ENCODE measurements at places on chromosomes 5 and 9.

- no peak for DNase-seq
Observed at GRCh38 chr9:35452481-35452880, 37.4 kb upstream of the RUSC2 start.

- no peak for DNase-seq
Observed at GRCh38 chr5:115461506-115462290, 82.9 kb downstream of the FEM1C start.

DNA sequence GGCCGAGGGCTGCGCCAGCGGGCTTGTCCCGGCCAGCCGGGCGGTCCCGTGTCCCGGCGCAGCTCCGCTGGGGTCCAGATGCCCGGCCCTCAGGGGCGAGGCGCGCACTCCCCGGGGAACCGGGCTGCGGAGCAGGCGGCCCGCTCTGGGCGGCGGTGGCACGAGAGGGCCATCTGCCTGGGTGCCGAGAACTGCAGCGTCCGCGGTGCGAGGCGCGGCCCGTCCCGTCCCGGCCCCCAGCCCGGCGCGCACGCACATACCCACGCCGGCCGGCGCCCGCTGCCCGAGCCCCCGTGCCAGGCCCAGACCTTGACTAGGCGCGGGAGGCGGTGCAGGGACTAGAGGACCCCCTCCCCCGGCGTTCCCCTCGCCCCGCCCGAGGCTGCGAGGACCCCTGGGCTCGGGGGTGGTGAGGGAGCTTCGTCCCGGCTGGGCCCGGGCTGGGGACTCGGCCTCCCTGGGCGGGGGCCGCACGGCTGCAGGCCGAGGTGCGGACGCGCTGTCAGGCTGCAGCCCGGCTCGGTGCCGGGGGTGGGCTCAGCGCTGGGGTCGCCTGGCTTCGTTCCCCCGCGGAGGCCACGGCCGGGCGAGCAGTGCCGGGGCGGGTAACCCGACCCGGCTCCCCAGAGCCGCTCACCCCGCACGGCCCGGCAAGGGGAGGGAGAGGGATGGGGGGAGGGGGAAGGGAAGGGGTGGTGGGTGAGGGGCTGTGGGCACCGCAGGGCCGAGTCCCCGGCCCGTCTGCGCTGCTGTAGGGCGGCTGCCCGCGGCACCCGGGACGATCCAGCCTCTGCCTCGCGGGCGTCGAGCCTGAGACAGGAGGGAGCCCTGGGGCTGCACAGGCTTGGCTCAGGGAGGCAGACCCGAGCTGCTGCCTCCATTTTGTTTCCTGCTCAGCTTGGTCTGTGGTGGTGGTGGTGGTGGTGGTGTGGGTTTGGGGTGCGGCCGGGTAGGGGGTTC lies 1.2 kb upstream of the NSD1 start:
- no peak for DNase-seq

DNA sequence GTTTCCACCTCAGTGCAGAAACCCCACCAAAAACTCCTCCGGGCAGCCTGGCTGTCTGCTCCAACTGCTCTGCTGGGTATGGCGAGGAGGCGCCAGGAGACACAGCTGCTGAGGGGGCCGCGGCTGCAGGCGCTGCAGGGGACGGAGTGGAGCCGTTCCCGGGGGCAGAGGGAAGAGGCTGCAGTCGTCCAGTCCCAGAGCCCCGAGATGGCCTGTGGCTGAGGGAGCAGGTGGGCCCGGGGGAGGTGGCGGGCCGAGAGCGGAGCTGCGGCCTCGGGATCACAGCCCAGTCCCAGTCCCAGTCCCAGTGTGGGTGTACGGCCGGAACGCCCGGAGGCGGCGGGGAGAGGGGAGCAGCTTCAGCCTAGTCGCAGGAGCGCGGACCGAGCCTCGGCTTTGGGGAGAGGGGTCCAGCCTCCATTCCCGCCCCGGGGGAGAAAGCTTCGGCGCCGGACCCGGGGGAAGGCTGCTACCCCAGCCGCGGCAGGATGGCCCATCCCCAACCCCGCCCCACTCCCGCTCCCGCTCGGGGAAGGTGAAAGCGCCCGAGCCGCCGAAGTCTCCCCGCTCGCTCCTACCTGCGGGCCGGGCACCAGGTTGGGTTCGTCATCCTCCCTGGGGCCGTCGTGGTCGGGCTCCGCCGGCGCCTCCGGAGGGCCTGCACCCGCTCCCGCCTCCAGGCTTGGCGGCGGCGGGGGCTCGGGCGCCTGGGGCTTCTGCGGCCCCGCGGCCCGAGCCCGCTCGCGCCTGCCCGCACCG lies 513 bp downstream of the FAM193B start:
- no peak for DNase-seq

DNA sequence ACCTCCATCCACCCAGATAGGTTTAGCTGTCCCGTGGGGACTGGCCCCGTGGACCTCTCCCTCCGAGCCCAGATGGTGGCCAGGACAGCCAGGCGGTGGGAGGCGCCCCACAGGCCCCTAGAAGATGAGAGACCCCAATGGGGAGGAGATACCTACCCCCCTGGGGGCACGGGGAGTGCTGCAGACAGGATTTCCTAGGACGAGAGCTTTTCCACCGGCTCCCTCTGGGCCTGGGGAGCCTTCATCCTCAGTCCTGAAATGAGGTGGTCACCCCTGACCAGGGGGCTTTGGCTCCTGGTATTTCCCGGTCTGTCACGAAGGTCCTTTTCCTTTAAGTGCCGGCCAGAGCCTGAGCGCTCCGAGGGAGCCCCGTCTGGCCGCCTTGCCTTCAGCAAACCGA lies 46.8 kb downstream of the MRPL36 start:
- no peak for DNase-seq

- DNase-seq, result no peak
Observed at GRCh38 chr5:57501414-57502201, 19.0 kb upstream of the ACTBL2 start.

GRCh38 chr9:80679916-80680315 lies 1009.4 kb downstream of the TLE1 start:
- no peak for DNase-seq

Measured in brain pericyte (primary cell).